ENCODE measurements at places on chromosomes 5 and 9.
A peak's percentile ranks its signal among the peaks of the same experiment; 100 is the strongest.

GRCh38 chr5:120684749-120685415 lies 220.8 kb downstream of the PRR16 start:
- no peak overlapping the region for H3K27ac ChIP-seq
- H3K27me3 ChIP-seq, result no peaks in the 10 kb centered on the region
- H3K36me3 ChIP-seq, result no peaks in the 10 kb centered on the region
- no peak overlapping the region for H3K4me3 ChIP-seq
- no peak for DNase-seq

GRCh38 chr9:134483361-134484184 lies 157.3 kb downstream of the RXRA start:
- H3K36me3 ChIP-seq, result no peaks in the 10 kb centered on the region
- no peak overlapping the region for H3K4me3 ChIP-seq
- DNase-seq, result no peak
- no peaks in the 10 kb centered on the region for H3K4me1 ChIP-seq

DNA sequence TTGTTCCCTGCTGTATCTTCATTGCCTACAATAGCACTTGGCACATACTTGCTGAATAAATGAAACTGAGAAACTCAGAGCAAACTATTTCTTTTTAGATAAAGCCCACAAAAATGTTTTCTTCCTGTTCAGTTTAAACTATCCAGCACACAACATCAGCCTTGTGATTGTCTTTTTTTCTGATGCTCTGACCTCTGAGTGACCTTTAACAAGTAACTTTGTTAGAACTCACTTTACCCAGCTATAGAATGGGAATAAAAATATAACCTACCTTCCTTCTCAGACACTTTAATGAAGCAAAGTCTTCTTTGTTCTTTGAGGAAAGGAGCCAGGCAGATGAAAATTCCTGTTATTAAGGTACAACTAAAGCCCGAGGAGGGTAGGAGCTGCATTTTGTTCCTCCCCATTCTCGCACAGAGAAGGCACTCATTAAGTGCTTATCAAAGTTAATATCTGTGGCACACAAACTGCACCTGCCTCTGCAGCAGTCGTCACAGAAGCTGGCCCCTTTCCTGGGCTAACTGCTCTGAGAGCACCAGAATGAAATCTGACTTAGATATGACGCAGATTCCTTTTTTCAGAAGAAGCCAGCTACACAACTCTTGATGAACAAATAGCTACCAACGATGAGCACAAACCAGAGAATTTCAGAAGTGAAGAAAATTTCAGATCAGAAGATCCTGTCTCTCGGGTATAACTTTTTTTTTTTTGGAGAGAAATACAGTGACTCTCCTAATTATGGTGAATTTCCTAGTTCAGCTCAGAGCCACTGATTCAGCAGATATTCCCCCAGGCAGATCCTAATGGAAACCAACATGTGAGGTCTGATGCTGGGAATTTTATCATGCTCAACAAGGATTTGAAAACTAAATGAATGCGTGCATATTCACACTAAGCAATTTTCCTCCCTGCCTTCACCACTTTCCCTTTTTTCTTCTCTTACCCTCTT lies 31.0 kb upstream of the NR3C1 start:
- no peaks in the 10 kb centered on the region for H3K36me3 ChIP-seq
- H3K27ac ChIP-seq, result peak overlapping the region; percentile 76
- H3K4me3 ChIP-seq, result peak overlapping the region; percentile 46
- H3K4me1 ChIP-seq, result no peaks in the 10 kb centered on the region
- H3K27me3 ChIP-seq, result no peaks in the 10 kb centered on the region
- peak; percentile 56 for DNase-seq

DNA sequence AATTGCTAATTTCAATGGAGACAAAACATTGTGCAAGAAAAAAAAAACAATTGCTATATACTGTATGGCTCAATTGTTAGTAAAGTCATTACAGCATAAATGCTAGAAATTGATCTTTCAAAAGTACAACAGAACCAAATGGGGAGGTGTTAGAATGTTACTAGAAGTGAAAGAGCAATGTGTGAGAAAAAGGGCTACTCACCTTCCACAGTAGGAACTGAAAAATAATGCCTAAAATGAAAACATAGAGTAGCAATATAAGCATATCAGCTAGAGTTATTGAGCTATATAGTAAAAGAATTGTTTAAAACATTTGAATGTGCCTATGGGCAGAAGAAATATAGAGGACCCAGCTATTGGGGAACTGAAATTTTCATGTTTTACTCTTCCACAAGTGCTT lies 10.9 kb upstream of the RXFP3 start:
- H3K4me1 ChIP-seq, result no peaks in the 10 kb centered on the region
- H3K36me3 ChIP-seq, result no peaks in the 10 kb centered on the region
- H3K27ac ChIP-seq, result no peak overlapping the region
- no peak for DNase-seq
- no peak overlapping the region for H3K4me3 ChIP-seq

- H3K27me3 ChIP-seq, result no peaks in the 10 kb centered on the region
- peaks cover 6% of the 10 kb centered on the region for H3K4me1 ChIP-seq
- no peak overlapping the region for H3K27ac ChIP-seq
- H3K4me3 ChIP-seq, result no peak overlapping the region
Observed at GRCh38 chr5:80963966-80964481, 3.9 kb downstream of the RASGRF2 start.

DNA sequence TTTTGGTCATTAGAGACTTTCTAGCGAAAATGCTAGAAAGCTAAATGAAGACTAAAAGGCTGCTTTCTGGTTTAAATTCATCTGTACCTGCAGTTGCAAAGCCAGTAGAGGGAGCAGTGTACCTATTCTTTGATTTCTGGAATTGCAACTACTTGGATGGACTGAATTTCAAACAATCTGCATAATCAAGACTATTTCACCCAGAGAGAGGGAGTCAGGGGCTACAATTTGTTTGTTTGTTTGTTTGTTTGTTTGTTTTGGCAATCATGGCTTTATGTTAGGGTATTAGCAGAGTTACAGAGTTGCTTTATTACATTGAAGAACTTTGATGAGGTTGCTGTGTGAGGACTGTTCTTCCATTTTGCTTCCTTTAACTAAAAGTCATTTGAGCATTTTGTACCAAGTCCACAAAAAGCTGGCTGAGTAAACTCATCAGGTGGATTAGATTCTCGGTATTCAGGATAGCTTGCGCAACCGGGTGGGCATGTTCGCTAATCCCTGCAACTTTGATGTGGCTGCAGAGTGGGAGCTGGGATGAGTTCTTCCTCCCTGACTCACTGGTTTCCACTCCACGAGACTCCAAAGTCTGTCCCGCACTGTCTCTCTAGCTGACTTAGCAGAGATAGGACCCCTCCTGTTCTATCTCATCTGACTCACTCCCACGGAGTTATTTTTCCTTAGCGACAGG lies 80.0 kb upstream of the TUT7 start:
- no peaks in the 10 kb centered on the region for H3K27me3 ChIP-seq
- H3K4me1 ChIP-seq, result no peaks in the 10 kb centered on the region
- peak; percentile 23 for DNase-seq
- H3K4me3 ChIP-seq, result no peak overlapping the region
- no peak overlapping the region for H3K27ac ChIP-seq

DNA sequence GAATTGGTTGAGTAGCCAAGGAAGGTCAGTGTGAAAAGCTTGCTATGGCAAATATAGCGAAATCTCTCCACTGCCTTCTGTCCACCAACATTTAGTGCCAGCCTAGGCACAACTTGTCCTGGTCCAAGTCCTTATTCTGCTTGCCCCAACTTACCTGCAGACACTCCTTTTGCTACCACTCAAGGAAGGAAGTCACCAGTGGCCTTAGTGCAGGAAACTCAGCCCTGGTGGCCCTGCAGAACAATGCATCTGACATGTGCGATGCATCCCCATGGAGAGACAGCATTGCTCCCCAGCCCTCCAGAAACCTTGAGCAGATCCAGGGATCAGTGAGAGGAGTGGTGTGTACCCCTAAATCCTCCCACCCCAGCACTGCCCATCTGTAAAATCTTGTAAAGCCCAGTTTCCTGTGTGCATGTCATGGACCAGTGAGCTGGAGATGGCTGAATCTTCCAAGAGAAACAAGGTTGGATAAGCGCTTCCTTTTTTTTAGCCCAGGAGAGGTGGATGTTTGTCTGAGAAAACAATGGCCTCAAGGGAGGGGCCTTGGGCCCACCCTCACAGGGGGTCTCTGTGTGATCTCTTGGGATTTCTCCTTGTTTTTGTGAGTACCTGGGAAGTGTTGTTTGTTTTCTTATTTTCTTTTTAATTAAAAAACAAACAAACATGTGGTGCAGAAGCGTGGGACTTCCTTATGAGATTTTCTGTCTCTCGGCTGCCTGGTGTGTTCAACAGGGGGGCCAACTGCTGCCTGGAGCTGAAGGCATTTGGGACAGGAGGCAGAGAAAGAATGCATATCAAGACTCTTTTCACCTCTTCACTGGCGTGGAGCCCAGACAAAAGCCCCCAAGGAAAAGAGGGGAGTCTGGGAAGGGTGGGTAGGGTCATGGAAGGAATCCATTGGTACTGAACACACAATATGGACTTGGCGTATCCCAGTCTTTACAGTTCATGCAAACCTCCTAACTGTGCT lies 3.6 kb downstream of the FOXI1 start:
- H3K27ac ChIP-seq, result no peak overlapping the region
- H3K4me3 ChIP-seq, result no peak overlapping the region
- no peaks in the 10 kb centered on the region for H3K4me1 ChIP-seq
- H3K36me3 ChIP-seq, result no peaks in the 10 kb centered on the region
- DNase-seq, result no peak

GRCh38 chr5:117218789-117219188 lies 644.2 kb upstream of the SEMA6A start:
- H3K27ac ChIP-seq, result no peak overlapping the region
- H3K4me3 ChIP-seq, result no peak overlapping the region
- H3K4me1 ChIP-seq, result no peaks in the 10 kb centered on the region
- no peak for DNase-seq
- no peaks in the 10 kb centered on the region for H3K36me3 ChIP-seq

DNA sequence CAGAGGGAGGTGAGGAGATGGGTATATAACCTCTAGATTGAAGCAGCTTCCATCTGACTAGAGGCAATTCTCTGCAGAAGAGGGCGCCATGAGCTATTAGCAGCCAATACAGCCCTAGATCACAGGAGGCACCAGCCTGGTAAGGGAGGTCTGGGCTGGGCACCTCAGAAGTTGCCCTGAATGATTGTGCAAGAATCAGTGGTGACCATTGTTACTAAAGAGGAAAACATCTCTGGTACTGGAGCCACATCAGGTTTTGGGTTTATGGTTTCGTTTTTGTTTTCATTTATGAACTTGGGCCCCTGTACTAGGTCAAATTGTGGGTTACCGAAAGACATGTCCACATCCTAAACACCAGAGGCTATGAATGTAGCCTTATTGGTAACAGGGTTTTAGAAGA lies 342.0 kb downstream of the MLLT3 start:
- H3K27ac ChIP-seq, result no peak overlapping the region
- H3K27me3 ChIP-seq, result no peaks in the 10 kb centered on the region
- no peak for DNase-seq
- no peak overlapping the region for H3K4me3 ChIP-seq

GRCh38 chr9:134040781-134041648 lies 15.7 kb downstream of the BRD3OS start:
- no peaks in the 10 kb centered on the region for H3K27me3 ChIP-seq
- peak; percentile 25 for DNase-seq
- H3K36me3 ChIP-seq, result no peaks in the 10 kb centered on the region
- H3K27ac ChIP-seq, result no peak overlapping the region
- H3K4me1 ChIP-seq, result peaks cover 14% of the 10 kb centered on the region
- no peak overlapping the region for H3K4me3 ChIP-seq

All from right lobe of liver (tissue), 6 donors.